NCI-H774 (cell line): ENCODE measurements at places on chromosomes 3 and 15.

- DNase-seq, result no peak
Observed at GRCh38 chr3:161393310-161393709, 22.0 kb upstream of the SPTSSB start.

DNA sequence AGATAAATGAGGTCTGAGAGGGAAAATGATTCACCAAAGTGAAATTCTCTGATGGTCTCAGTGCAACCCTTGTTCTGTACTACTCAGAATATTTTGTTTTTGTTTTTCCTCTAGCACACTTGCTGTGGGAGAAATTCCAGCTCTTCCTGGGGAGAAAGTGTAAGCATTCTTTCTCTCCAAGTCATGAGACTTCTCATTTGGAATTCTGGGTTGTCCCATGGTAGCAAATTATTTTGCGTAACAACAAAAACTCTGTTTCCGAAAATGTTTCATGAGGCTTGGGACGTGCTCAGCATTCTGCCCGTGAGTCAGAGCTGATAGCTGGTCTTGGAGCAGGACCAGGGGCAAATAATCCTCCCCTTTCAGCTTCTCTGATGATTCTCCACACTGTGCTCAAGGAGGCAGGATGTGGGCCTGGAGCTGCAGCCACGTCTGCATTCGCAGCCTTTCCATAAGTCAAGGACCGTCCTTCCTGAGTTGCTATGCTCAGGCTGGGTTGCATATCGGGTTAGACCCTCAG is 70.3 kb downstream of the SENP2 start:
- no peak for DNase-seq

GRCh38 chr3:45283471-45283870 is 57.4 kb upstream of the TMEM158 start:
- DNase-seq, result no peak

DNA sequence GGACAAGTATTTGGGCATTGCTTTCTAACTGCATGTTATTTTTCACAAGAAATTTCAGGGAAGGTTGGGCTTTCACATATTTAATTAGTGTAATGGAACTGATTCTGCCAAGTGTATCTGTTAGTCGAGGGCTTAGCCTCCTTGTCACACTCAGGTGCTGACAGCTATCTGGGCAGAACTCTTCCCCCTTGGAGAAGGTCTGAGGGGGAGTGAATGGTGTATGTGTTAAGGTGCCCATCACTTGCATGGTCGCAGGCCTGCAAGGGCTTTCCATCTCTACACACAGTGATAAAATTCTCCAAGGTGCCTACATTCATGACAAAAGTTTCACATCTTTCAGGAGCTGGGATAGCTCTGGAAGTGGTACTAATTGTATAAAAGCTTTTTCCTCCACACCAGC is 97.6 kb upstream of the ICE2 start:
- DNase-seq, result no peak

GRCh38 chr15:56293495-56294292 is 50.0 kb upstream of the RFX7 start:
- DNase-seq, result no peak

- no peak for DNase-seq
Observed at GRCh38 chr3:197253238-197253947, 45.0 kb downstream of the DLG1 start.

- no peak for DNase-seq
Observed at GRCh38 chr3:8650583-8651416, 6.2 kb upstream of the SSUH2 start.

GRCh38 chr3:139110072-139110830 is 65.6 kb upstream of the PRR23C start:
- DNase-seq, result no peak

DNA sequence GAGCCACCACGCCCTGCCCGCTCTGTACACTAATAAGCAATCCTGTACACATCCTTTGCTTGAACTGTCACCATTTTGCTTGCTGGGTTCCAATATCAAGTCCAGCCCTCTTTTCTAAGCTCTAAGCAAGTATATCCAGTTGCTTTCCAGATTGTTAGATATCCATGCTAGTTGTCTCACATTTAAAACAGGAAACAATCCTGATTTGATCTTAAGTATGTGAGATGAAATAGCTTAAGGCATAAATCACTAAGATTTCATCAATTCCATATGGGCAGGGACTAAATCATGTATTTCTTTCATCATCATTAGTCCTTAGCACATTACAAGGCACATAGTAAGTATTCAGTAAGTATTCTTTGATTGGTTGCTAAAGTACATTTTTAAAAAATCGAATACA is 16.2 kb downstream of the ATP11B start:
- DNase-seq, result no peak

GRCh38 chr15:87902772-87903426 is 353.6 kb downstream of the NTRK3 start:
- no peak for DNase-seq

GRCh38 chr3:127723011-127723567 is 50.3 kb downstream of the ABTB1 start:
- no peak for DNase-seq

GRCh38 chr3:105885256-105885655 is 16.4 kb upstream of the CBLB start:
- no peak for DNase-seq

- DNase-seq, result no peak
Observed at GRCh38 chr3:144109944-144110343, 138.3 kb downstream of the DIPK2A start.

- DNase-seq, result no peak
Observed at GRCh38 chr15:40115670-40116093, 7.0 kb upstream of the BMF start.

DNA sequence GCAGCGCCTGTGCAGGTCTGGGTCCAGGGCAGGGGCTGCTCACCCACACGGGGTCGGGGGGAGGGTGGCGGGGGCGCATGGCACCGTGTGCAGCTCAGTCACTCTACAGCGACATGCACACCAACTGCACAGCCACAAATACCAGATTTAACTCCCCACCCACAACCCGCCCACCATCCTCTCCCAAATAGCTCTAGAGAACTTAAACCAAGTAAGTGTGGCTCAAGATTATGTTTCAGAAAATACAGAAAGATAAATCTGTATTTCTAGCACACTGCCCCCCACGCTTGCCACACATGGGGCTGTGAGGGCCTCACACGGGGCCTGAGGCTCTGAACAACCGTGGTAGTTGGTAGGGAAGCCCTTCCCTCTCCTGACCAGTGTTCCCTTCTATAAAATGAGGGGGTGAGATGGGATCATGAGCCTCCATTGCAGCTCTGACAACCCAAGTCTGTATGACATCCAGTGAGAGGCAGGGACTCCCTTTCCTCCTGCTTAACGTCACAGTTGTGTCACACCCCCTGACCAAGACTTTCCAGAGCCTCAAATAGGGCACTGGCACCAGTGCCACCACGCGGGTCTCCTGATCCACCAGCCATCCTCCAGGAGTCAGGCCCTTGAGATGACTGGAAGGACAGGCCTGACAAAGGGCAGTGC is 23.1 kb downstream of the POC1A start:
- DNase-seq, result no peak

DNA sequence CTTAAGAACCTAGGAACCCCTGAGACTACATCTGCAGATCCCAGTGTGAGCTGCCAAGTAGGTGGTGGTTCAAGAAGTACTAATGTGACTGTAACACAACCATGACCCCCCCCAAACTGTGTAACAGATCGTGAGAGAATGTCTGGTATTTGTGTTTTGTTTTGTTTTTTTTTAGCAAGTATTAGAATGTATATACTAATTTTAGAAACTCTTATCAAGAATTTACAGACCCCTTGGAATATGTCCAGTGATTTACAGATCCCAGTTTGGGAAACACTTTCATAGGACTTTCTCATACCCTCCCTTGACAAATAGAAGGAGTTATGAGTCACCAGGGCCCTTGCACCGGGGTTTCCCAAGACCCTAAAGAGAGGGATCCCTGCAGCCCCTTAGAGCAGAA is 79.8 kb downstream of the SEMA5B start:
- DNase-seq, result no peak

GRCh38 chr3:149771652-149772271 is 19.5 kb upstream of the COMMD2 start:
- DNase-seq, result peak; percentile 35

GRCh38 chr3:190865419-190865818 is 2.9 kb upstream of the GMNC start:
- no peak for DNase-seq

GRCh38 chr3:134640378-134640777 is 10.4 kb downstream of the KY start:
- DNase-seq, result no peak

GRCh38 chr3:189941679-189942078 is 179.0 kb downstream of the P3H2 start:
- no peak for DNase-seq

DNA sequence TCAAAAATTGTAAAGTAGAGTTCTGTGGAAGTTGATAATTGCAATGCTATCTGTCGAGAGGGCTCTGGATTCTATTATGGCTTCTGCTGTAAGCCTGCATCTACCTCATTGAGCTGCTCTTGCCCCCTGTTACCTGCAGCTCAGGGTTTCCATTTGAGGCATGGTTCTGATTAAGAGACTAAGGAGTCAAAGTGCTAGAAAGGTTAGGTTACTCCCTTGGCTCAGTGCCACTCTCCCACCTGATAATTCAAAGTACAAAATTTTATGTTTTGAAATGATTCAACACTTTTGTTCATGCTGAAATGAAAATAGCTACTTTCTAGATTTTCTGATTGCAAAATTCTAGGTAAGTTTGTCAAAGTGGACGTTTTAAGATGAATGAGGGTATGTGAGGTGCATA is 220.5 kb upstream of the SATB1 start:
- no peak for DNase-seq

DNA sequence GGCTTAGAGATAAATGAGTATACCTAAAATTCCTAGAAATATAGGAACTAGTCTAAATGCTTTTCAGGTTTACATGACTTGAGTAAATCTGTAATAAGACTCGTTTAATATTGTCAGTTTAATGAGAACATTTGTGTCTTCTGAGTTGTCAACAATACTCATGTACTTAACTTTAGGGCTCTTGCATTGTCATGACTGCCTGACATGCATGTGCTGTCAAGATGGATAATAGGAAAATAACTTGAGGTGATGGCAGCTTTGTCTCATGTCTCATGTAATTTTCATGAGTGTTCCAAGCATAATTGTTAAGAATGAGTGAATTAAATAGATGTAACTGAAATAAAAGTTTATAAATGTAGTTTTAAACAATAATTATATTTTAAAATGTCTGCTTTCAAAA is 45.1 kb upstream of the EIF1B start:
- DNase-seq, result no peak

- DNase-seq, result no peak
Observed at GRCh38 chr15:98943051-98943508, 64.5 kb downstream of the PGPEP1L start.

DNA sequence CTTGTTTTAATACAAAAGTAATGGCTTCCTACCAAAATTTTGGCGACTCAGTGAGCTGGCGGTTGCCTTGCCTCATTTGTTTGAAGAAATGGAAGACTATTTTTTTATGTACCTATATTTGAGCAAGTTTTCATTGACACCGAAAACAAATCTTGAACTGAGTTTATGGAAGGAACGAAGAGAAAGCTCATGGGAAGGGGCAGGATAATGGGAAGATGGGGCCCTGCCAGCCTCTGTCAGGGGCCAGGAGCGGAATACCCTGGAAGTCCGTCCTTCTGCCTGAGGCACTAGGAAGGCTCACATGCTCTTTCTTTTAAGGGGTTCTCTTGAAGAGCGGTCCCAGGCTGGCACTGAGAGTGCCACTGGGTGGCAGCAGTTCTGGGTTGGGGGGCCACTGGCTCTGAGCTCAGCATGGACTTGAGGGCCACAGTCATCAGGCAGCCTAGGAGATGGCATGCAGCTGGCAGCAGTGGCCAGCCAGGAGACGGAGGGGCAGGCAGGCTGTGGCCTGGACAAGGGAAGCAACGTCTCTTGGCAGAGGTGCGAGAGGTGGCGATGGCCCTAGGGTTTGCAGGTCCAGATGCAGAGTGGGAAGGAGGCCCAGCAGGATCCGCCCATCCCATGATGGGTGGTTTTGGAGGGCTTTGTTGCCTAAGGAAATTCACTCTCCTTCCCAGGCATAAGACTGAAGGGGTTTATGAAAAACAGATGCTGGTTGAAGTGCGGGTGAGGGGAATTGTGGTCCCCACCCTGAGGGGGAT is 41.6 kb downstream of the ISG20 start:
- DNase-seq, result no peak

GRCh38 chr3:65632414-65632813 is 406.3 kb downstream of the MAGI1 start:
- no peak for DNase-seq

GRCh38 chr15:76799760-76800159 is 105.4 kb downstream of the SCAPER start:
- no peak for DNase-seq

DNA sequence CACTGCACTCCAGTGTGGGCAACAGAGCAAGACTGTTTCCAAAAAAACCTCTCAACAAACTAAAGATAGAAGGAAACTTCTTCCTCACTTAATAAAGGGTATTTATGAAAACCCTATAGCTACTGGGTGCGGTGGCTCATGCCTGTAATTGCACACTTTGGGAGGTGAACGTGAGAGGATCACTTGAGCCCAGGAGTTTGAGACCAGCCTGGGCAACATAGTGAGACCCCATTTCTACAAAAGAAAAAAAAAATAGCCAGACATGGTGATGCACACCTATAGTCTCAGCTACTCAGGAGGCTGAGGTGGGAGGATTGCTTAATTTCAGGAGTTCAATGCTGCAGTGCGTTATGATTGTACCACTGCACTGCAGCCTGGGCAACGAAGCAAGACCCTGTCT is 22.4 kb downstream of the IP6K1 start:
- DNase-seq, result no peak

- DNase-seq, result no peak
Observed at GRCh38 chr15:50134524-50135024, 15.5 kb upstream of the ATP8B4 start.

DNA sequence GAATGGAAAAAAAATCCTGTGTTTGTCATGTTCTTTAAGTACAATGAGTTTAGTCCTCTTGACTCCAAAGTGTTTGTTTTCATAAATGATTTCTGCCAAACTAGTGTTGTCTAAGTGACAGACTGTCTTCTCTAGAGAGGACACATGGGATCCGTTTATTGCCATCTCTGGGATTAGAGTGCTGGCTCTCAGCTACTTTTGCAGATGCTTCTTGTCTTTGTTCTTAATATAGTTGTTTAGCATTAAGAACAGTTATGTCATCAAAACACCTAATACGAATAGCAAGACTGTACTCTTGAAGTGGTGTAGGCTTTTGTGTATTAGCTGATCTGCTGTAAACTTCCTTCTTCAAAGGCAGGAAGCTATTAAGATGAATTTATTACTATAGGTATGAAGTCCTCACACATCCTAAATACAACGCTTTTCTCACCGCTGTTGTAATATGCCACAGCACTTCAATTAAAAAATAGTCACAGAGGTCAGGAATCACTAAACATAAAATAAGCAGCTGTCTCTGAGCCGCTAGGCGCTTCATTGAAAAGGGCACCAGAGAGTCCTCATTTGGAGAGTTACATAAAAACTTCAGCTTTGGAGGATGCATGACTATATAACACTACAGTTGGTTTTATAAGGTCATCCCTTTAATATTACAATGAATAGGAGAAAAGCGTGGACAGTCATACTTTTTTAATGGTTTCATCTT is 128.3 kb upstream of the ZNF385D start:
- no peak for DNase-seq

GRCh38 chr3:148950806-148951205 is 40.5 kb upstream of the GYG1 start:
- DNase-seq, result no peak

- DNase-seq, result no peak
Observed at GRCh38 chr3:69855436-69856162, 116.3 kb downstream of the MITF start.

GRCh38 chr3:149572796-149573414 is 84.9 kb downstream of the WWTR1 start:
- DNase-seq, result no peak
